Muscle of back (tissue), 13 donors: ENCODE measurements at places on chromosomes 3 and 15.
A peak's percentile ranks its signal among the peaks of the same experiment; 100 is the strongest.

GRCh38 chr15:101182215-101182614 is 69.6 kb downstream of the CHSY1 start:
- no peak for DNase-seq

GRCh38 chr15:64596701-64597476 is 136.5 kb downstream of the ZNF609 start:
- DNase-seq, result peak; percentile 46

- DNase-seq, result peak; percentile 11
These were observed 152.9 kb upstream of the SOX2 start for GRCh38 chr3:181558870-181559269.

DNA sequence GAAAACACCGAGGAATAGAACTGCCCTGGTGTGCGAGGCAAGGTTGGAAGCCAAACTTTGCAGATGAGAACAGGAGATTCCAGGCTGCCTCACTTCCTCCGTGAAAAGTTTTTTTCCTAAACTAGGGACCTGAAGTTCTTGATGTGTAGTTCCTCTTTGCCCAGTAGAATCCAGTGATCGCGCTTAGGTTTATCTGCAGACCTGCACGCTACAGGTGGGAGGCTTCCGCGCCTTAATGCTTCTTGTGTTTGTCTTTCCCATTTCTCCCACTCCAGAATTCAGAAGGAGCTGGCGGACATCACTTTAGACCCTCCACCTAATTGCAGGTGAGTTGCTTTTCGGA is 5.4 kb downstream of the UBE2E1 start:
- DNase-seq, result no peak

DNA sequence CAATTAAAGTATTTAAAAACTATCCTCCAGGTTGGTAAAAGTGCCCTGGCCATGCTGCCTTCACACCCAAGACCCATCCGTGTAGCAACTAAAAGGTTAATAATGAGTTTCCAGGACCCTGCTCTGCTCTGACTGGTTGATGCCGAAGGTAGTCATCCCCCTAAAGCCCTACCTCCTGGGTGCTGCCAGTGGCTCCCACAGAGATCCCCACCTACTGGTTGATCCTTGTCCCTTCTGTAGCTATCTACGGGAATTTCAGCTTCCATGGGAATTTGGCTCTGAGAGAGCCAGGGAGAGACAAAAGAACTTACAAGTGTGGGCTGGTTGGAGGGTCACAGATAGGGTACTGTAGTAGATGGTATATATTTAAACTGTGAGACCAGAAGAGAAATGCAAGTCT is 110.6 kb upstream of the NANOGP8 start:
- no peak for DNase-seq

GRCh38 chr3:170095771-170096170 is 58.0 kb downstream of the GPR160 start:
- no peak for DNase-seq

- no peak for DNase-seq
These were observed 62.7 kb downstream of the CPNE4 start for GRCh38 chr3:131972091-131972490.

- DNase-seq, result no peak
These were observed 377.1 kb upstream of the TPM1 start for GRCh38 chr15:62665449-62665848.
